SK-N-SH (cell line): ENCODE measurements at places on chromosomes 6 and 20. TPM values are rescaled to one million over a fixed set of nuclear protein-coding genes. Genes with fewer than 3 reads are reported as not detected.

DNA sequence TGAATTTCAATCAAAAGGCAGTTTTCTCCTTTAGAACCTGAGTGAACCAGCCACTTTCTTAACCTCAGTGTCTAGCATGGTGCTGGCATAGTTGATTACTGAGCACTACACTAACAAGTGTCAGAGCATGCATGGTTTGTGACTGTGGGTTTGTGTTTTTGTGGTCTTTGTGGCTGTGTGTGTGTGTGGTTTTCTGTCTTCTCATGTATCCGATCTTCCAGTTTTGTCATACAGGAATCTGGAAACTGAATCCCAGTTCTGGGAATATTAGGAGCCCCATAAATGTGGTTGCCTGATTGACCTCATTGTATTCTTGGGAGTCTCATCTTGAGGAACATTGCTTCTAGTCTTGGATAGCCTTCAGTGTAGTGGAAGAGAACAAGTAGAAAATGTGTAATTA, 73.7 kb downstream of the ESR1 start:
- no peak for DNase-seq

BPIFB2 gene
- not detected in 2 replicates for polyA plus RNA-seq

DNA sequence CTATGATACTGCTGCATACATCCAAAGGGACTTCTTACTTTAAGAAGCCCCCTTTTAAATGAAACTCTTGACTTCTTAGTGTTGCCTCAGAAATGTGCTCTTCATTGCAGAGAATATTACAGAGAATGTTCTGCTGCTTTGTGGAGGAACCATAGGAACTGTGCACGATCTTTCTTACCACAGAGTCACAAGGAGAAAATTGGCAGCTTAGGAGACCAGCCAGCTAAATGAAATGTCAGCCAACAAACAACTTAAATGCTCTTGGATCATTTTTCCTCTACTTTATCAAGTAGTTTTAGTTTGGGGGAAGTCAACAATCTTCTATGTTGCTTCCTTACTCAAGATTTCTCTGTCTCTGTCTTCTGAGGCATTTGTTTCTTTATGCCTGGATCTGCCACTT, 125.9 kb upstream of the MLIP start:
- DNase-seq = no peak

C6orf15 gene
- not detected in 2 replicates for polyA plus RNA-seq

DNA sequence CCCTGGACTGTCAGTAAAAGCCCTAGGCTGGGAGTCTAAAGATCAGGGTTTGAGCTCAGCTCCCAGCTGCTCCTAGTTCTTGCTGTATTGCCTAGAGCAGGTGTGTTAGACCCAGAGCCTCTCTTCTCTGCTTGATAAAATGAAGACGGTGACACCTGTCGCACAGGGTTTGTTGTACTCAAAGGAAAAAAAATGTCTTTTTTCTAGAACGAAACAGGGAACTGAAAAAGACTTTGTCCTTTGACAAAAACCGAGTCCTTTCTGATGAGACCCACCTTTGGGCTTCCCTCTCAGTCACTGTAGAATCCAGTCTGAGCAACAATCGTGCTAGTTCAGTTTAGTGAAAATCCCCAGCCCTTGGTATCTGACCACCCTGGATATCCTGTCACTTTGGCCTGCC, 102.1 kb upstream of the LAMP5 start:
- DNase-seq = no peak

GRCh38 chr6:24113891-24114290, 12.1 kb upstream of the NRSN1 start:
- DNase-seq = no peak

OPN5 gene
- polyA plus RNA-seq = not detected in 2 replicates

GRCh38 chr6:37077905-37078296, 72.4 kb downstream of the FGD2 start:
- DNase-seq = peak; percentile 94

DNA sequence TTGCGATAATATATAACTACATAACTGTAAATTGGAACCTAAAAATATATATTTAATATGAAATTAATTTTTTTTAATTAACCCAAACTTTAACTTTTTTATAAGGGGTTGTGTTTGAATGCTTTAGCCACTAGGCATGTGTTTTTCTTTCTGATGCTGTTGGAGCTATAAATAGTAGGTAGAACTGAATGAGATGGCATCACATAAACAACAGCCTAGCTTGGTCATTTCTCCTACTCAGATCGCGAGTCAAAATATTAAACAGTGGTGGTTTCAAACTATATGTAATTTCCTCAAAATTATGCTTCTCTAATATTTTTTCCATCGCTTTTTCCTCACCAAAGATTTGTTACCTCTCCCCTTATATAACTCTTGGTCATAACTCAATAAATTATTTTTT, 243.2 kb downstream of the ARID1B start:
- DNase-seq = peak; percentile 35

DNA sequence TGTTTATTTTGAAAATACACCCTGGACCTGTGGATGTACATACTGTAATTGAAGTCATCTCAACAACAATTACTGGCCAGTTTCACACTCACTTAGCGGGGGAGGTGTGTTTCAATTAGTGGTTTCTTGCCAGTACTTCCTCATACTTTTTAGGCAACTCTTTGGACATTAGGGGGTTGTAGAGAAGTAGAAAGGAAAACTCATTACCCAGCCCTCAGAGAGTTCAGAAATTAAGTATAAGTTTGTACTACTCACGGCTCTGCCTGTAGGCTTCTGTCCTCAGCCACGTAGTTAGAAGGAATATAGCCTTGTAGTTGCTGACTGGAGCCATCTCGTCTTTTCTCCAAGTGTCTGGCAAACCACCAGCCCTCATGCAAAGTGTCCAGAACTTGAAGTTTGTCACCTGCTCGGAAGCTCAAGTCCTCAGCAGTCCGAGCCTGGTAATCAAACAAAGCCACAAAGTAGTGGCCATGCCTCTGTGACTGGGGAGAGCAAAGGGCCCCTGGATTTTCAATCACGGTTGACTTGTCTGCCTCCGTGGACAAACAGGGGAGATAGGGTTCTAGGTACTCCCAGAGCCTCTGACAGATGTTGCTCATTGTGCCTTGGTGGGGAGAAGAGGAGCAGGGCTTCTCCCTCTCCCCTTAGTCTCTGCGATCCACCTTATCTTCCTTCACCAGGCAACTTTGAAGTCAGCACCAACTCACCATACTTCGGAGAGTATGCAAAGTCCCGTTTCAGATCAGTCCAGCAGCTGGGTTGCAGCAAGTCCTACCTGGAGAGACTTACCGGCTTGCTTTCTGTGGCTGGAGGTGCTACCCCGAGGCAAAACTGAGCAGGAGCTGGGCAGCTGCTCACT, 749 bp downstream of the FRK start:
- no peak for DNase-seq

- no peak for DNase-seq
Measured at GRCh38 chr6:143708889-143709288, 31.1 kb downstream of the PHACTR2 start.

DNA sequence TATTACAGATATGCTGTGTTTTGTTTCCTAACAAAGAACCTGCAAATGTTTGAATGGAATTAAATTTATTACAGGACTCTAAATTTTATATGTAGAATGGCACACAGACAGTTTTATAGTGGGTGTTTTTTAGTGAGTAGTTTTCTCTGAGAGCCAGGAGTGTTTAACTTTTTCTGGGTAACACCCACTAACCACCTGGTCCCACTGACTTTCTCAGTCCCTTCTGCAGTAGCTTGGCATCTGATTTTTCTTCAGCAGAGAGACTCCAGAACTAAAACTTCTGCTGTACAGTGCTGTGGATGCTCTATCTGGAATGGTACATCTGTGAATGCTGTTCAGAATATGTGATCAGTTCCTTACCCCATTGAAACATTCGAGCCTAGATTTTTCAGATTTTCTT, 6.3 kb downstream of the YWHAB start:
- DNase-seq = no peak

DNA sequence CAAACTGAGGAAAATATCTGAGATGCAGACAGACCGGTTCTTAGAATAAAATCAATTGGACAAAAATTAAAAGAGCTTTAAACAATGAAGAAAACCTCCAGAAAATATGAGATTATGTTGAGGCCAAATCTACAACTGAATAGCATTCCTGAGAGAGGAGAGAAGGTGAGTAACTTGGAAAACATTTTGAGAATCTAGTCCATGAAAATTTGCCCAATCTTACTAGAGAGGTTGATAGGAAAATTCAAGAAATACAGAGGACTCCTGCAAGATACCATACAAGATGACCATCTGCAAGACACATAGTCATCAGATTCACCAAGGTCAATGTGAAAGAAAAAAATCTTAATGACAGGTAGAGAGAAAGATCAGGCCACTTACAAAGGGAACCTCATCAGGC, 437.7 kb upstream of the ADGRB3 start:
- DNase-seq = no peak

- no peak for DNase-seq
Measured at GRCh38 chr6:34810936-34811632, 19.2 kb downstream of the BLTP3A start.

CLVS2 gene
- 0.05 TPM in 2 replicates for polyA plus RNA-seq

DNA sequence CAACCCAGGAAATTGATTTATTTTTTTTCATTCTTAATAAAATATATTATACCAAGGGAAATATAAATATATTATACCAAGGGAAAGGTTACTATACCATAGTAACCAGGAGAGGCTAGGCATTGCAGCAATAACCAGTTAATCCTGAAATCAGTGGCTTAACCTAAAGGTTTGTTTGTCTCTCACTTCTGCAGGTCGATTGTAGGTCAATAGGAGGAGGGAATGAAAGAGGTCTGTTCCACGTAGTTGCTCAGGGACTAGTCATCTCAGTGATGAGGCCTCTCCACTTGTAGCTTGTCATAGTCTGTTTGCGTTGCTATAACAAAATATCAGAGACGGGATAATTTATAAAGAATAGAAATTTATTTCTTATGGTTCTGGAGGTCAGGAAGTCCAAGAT, 168.0 kb downstream of the GJA1 start:
- DNase-seq = no peak

PTCRA gene
- not detected in 2 replicates for polyA plus RNA-seq

TRIM38 gene
- 0.62 and 0.88 TPM in 2 replicates for polyA plus RNA-seq

DNA sequence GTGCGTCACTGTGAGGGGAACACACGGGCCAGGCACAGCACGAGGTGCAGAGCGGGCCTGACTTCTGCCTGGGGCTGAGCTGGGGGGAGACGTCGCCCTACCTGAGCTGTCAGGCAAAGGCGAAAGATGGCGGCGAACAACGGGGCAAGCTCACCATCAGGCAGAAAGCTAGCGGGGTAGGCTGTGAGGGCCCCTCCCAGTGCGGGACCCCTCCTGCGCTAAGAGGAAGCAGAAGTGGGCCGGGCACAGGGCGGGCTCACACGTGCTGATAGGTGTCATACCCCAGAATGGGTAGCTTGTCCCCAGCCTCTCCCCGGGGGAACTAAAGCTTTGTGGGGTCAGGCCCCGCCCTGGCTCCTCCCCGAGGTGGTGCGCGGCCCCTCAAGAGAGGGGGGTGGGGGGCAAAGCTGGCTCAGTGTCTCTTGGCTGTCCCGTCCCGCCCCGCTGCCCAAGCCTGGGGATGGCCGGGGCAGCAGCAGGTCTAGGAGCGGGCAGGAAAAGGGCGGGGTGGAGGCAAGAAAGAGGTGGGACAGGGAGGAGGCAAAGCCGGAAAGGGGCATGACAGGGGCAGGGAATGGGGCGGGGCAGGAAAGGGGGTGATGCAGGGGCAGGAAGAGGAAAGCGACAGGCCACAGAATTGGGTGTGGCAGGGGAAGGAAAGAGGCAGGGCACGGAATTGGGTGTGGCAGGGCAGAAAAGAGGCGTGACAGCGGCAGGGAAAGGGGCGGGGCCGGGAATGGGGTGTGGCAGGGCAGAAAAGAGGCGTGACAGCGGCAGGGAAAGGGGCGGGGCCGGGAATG, 14.7 kb downstream of the UCKL1 start:
- no peak for DNase-seq

GRCh38 chr6:10307476-10307875, 107.4 kb downstream of the TFAP2A start:
- DNase-seq = no peak

DNA sequence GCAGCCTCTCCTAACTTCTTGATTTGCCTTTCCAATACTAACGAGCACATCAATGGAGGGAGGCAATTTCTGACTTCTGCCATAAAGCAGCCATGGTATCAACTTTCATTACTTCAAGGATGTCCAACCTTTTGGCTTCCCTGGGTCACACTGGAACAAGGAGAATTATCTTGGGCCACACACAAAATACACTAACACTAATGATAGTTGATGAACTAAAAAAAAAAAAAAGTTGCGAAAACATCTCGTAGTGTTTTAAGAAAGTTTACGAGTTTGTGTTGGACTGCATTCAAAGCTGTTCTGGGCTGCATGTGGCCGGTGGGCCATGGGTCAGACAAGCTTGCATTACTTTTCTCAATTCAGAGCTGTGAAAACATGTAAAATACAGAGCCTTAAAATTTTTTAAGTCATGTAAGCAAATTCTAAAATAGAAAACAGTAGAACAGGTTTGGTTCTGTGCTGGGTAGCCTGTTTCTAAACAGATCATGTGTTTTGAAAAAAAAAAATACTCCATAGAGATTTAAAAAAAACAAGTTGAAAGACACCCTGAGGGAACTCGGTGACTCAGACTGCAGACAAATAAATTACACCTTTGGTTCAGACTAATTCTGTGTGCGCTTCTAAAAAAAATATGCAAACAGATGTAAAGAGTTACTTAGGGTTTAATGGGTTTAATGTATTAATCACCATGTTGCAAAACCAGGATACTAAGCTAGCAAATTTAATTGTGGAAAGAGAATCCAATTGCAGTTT, 43.6 kb upstream of the SLC22A23 start:
- no peak for DNase-seq

DNA sequence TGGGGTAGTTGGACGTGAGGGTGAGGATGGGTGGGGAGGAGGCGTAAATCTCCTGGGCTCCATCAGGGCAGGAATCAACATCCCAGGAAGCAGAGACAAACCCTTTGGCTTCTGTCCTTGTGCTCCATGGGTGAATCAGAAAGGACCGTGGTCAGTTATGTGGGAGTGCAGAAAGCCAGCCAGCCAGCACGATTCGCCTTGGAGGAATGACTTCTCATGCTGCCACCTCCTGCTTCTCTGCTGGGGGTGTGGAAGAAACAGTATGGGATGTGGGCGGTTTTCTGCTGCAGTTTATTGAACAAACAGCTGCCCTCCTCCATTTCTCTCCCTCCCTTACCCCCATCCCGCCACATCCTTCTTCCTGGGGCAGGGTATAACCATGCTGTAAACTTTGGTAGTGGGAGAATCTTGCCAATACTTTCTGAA, 214.5 kb downstream of the SOX4 start:
- DNase-seq = no peak

CLDN20 gene
- 0.07 TPM in 1 of 2 replicates, not detected in the other for polyA plus RNA-seq

MYLIP gene
- polyA plus RNA-seq = 3.1 and 3.8 TPM in 2 replicates

DNA sequence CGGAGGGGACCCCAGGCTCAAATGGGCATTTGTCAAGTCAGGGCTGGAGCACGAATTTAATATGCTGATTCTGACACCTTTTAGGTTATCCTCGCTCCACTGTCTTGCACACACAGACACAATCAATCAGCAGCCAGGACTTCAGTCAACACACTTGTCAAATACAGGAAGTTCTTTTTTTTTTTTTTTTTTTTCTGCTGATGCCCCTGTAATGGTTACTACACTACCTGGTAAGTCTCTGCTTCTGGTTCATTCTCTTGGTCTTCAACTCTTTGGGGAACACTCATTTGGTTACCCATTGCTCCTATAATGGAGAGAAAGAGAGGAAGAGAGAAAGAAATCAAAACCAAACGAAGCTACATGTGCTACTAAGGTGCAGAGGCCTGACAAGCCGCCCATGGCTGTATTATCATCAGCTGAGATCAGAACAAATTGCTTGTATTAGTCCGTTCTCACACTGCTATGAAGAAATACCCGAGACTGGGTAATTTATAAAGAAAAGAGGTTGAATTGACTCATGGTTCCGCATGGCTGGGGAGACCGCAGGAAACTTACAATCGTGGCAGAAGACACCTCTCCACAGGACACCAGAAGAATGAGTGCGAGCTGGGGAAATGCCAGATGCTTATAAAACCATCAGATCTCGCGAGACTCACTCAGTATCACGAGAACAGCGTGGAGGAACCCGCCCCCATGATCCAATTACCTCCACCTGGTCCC, 11.8 kb downstream of the BCAS1 start:
- no peak for DNase-seq

TP53INP2 gene
- polyA plus RNA-seq = 4.9 and 6.4 TPM in 2 replicates
